ENCODE measurements at places on chromosomes 2 and 18.

GRCh38 chr18:32956591-32957315 lies 183.9 kb upstream of the KLHL14 start:
- DNase-seq, result no peak

DNA sequence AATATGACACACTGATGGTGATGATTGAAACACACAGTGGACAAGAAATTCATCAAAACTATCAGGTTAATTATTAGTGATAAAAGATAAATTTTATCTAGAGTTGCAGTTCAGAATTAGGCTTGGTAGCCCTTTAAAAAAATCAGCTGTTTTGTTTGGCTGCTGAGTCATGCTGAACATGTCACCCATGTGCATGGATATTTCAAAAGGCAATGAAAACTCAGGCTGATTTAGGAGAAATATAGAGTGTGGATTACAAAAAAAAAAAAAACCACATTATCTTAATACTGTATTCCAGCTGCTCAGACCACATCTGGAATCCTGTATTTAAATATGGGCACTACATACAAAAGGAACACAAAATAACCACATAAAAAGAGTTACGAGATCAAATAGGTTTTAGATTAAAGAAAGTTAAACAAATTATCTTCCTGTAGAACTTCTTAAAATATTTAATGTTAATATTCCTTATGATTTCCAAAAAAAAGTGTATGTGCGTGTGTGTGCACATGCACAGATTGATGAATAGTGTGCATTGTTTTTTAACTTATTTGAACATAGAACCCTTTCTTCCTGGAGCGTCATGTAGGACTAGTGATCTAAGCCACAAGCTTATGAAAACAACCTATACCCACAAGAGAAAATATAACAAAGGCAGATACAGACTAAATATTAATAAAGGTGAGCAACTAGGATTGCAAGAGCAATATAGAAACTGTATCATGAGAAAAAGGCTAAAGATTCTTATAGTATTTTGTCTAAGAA lies 186.2 kb downstream of the STK39 start:
- DNase-seq, result no peak

DNA sequence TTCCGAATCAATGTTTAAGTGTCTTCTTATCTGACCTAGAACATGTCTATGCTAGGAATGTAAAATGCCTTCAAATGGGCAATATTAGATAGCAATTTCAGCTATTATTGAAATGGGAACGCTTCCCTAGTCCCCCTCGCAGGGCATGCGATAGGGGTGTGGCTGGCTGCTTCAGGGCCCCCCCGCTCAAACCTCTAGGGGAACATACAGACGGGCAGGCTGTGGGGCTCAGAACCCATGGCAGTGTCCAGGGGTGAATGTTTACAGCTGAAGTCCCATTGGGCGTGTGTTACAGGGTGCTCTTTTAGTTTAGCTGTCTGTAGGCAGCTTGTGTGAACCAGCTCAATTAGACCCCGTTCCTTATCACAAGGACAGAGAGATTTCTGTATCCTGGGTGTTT lies 315.9 kb downstream of the DSEL start:
- no peak for DNase-seq

DNA sequence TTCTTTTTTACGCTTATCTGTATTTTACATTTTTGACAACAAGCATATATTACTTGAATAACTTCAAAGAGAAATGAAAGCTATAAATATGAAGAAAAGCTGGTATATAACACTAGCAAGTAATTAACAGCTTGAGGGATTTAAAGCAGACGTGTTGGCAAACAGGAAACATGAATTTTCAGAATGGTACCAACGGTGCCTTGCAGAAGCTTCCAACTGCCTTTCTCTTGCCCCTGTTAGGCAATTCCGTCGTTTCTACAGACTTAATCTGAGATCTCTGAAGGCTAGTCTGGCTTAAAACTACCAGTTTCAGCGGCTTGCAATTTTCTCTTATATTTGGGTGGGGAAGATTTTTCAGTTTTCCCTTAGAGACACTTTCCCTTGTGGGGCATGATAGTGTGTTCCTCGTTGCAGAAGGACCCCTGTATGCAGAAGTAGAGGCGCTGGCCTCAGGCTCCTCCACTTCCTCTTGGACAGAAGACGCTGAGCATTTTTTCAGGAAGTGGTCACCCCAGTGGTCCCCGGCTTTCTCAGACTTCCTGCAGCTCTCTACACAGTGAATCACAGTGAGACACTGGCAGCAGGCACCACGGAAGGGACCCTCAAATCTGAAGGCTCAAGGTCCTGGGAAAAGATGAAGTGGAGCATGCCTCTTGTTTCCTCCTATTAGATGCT lies 56.2 kb upstream of the SLC16A14 start:
- DNase-seq, result no peak

- DNase-seq, result no peak
These were observed 3.6 kb upstream of the KIAA2012 start for GRCh38 chr2:202069170-202070067.
